ENCODE measurements at places on chromosomes 13 and 19.

GRCh38 chr13:75220861-75221260 lies 261.1 kb downstream of the TBC1D4 start:
- no peak for DNase-seq

DNA sequence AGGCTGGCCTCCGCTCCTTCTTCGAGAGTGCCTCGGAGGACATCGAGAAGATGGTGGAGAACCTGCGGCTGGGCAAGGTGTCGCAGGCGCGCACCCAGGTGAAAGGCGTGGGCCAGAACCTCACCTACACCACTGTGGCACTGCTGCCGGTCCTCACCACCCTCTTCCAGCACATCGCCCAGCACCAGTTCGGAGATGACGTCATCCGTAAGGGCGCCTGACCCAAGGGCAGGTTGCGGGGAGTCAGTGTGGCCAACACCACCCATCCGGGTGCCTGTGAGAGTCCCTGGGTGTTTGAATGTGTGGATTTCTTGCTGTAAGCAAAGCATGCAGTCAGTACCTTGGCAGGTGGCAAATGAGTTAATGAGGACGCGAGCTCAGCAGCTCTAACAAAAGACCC lies 78.8 kb downstream of the RYR1 start:
- DNase-seq, result no peak

DNA sequence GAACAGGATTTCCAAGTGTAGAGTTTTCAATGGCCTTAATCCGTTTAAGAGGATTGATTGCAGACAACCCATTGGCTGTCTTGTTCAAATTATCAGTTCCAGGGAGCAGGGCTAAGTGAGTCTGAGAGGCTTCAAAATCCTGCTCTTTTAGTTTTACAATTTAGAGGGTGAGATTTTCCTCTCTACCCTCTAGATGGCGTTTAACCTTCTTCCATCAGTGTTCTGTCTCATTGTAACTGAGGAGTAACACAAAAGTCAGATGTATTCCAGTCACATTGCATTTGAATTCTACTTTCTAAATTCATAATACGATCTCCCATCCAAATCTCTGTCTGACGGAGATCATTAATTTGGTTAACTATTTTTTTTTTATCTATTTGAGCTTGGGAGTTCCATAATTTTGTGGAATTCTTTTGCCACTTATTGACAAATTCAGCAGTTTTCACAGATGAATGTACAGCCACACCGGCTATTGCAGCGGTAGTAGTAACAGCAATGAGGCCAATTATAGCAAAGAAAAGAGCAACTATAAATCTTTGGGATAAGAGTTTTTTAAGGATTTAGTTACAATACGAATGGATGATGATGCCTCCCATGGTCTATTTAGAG lies 7.8 kb upstream of the C19orf84 start:
- no peak for DNase-seq

GRCh38 chr19:48501494-48502349 lies 9.9 kb downstream of the LMTK3 start:
- peak; percentile 79 for DNase-seq

GRCh38 chr13:75612354-75612753 lies 23.8 kb upstream of the LMO7 start:
- DNase-seq, result no peak

- DNase-seq, result no peak
Observed at GRCh38 chr19:4709440-4710280, 14.0 kb downstream of the DPP9 start.

- no peak for DNase-seq
Observed at GRCh38 chr19:30222428-30222873, 149.7 kb upstream of the ZNF536 start.

DNA sequence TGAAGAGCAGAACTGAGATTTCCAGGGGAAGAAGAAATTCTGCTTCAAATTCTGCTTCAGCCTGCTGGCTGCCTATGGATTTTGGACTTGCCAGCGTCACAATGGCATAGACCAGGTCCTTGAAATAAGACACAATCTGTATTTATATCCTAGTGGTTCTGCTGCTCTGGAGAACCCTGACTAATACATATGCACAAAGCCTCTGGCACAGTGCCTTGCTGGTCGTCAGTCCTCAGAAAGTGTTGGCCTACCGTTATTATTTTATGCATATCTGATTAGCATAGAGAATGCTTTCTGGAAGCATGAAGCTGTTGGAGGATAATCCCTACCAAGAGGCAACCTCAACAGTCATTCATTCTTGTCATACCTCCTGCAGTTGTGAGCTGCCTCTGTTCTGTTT lies 213.7 kb downstream of the B3GLCT start:
- DNase-seq, result no peak

DNA sequence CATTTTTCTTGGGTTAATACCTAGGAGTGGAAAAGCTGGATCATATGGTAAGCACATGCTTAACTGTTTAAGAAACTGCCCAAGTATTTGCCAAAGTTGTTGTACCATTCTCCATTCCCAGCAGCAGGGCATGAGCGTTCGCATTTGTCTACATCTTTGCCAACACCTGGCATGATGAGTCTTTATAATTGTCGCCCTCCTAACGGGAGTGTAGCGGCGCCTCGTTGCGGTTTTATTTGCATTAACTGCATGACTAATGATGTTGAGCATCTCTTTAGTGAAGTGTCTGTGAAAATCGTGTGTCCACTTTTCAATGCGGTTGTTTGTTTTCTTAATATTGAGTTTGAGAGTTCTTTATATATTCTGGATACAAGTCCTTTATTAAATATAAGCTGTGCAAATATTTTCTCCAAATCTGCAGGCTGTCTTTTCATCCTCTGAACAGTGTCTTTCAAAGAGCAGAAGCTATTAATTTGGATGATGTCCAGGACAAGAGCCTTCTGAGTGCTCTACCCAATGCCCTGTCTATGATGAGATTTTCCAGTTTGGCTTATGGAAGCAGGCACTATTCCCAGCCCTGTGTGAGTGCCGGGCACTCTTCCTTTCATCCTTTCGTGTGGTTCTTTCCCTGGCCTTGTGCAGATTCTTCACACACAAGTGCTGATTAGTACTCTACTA lies 202.0 kb downstream of the FOXO1 start:
- DNase-seq, result no peak

DNA sequence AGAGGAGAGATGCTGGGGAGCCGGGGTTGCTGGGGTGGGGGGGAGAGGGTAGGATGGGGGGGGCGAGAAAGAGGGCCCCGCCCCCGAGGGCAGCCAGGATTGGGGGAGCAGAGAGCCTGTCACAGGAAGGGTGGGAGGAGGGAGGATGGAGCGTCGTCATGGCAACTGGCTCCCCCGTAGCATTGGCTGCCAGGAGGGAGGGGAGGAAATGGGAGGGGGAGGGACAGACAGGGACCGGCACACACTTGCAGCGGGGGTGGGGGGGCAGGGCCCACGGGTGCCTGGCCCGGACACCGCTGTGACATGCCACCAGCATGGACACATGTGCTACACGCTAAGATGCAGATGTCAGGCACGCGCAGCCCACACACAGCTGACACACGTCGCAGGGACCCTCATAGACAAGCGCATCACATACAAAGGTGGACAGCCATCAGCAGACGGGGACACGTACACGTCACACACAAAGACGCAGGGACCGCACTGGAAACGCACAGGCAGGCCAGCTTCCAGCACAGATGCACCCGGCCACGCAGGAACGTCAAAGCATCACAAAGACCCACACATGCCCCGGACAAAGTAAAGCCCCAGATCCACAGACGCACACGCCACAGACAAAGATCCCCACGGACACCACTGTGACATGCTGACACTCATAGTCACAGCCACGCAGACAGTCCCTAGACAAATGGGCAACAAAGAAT lies at the start of gene LMTK3:
LMTK3 (minus strand) TSS at position 36 of the 704 bp plus-strand sequence. CDS start 259 bp downstream, outside the sequence.
- no peak for DNase-seq

GRCh38 chr19:33464733-33465115 lies 56.9 kb downstream of the PEPD start:
- DNase-seq, result no peak

GRCh38 chr13:88945793-88946192 lies 1274.6 kb downstream of the SLITRK5 start:
- DNase-seq, result no peak

GRCh38 chr19:11090997-11091702 lies 1.9 kb downstream of the LDLR start:
- DNase-seq, result no peak

DNA sequence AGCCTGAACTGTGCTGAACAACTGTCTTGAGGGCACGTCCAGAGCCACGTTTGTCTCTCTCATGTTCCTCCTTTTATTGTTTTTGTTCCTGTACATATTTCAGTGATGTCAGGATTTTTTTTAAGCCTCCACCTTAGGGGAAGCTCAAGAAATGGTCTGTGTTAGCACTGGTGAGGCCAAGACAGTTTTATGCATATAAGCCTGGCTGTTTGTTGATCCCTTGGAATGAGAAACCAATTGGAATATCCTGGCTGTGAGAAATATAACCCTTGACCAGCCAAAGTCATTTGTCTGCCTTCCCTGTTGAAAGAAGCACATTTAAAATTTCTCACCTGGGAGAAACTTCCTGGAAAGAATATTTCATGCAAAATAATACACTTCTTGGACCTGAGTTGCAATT lies 115.8 kb downstream of the DNAJC15 start:
- DNase-seq, result no peak

GRCh38 chr19:31533114-31533513 lies 183.9 kb upstream of the TSHZ3 start:
- no peak for DNase-seq

GRCh38 chr13:51895906-51896888 lies 34.4 kb downstream of the CCDC70 start:
- peak; percentile 71 for DNase-seq

DNA sequence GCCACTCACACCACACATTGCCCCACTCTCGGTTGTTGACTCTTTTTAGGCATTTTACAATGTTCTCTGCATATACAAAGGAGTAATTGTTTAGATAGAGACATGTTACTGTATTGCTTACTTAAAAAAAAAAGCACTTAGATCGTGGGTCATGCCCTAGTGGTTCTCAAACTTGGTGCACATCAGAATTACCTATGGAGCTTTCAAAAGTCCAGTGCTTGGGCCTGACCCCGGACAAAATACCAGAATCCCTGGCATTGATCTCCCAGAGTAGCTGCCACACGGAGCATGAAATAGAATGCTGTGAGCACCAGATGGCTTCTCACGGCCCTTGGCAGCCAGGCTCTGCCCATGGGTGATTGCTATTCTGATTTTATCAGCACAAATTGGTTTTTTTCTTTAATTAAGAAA lies 20.0 kb downstream of the ACP7 start:
- DNase-seq, result no peak

GRCh38 chr19:33186431-33187182 lies 7.5 kb upstream of the LRP3 start:
- DNase-seq, result no peak

DNA sequence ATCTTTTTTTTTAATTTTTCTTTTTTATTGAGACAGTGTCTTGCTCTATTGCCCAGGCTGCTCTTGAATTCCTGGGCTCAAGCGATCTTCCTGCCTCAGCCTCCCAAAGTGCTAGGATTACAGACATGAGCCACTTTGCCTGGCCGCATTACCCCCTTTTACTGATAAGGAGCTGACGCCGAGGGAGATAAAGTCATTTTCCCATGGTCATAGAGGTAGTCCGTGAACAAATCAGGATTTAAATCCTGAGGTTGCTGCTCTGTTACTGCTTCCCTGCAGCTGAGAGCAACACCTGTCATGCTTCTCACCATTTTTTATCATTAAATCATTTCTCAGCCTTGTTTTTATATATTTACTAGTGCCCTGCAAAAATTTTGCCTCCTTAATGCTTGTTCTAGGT lies 7.4 kb downstream of the CYSLTR2 start:
- DNase-seq, result no peak

DNA sequence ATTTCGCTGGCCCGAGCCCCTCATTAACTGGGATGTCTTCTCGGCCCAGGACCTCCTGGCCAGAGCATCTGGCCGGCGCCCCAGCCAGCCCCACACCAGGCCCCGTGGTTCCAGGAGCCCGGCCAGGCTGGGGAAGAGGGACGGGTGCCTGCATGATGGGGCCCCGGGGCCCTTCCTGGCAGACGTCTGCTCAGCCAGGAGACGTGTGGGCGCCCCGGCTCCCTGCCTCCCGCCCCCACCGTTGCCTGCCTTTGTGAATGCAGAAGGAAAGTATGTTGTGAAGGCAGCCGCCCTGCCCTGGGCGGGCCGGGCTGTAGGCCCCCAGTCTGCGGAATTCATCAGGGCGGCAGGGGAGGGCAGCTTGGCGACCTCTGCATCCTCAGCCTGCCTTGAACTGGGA lies 4.4 kb upstream of the COMP start:
- DNase-seq, result no peak

- no peak for DNase-seq
Observed at GRCh38 chr13:93922063-93922855, 557.2 kb downstream of the DCT start.

GRCh38 chr19:7228935-7229541 lies 65.2 kb downstream of the INSR start:
- DNase-seq, result no peak

- DNase-seq, result no peak
Observed at GRCh38 chr19:8340341-8341096, 2.5 kb downstream of the KANK3 start.

DNA sequence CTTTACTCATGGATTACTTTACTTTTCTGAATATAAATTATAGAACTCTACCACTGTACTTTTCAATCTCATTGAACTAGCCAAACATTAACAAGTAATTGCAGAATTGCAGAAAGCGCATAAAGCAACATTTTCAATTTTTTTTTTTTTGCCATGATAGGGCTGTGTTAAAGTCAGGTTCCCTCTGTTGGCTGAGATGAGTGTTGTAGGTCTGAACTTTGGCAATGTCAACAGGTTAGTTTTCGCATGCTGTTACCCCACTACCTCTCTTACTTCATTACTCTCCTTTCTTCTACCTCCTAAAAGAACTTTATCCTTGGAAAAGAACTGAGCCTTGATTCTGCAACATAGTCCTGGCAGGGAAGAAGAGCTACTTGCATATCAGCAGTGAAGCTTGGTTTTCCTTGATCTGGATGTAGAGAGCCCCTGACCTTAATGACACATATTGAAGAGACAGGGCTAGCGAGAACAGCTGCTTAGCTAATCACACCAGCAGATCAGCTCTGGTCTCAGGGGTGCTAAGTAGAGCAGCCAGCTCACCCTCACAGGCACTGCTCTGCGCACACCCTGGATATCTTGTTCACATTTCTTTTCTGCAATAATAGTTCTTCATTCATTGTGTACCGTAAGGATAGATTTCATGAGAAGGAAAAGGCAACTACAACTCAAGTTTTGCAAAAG lies 119.5 kb downstream of the FLT1 start:
- no peak for DNase-seq

DNA sequence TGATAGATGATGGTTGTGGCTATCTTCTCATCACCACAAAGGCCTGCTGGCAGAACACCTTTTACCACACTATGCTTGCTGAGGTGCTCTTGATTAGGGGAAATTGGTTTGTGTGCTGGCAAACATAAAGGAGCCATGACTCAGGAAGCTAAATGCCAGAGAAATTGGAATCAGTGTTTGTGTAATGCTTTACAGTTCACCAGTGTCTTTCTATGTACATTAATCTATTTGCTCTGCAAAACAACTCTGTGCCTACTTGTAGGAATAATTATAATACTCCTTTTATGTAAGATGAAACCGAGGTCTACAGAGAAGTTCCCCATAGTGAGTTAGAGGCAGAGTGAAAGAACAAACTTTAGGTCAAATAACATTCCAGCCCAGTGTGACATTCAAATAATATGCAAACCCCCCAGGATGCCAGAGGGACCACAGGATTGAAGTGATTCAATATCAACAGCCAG lies 390.5 kb upstream of the HTR2A start:
- no peak for DNase-seq

Measured in Peyer's patch (tissue), 4 donors.